ENCODE measurements at places on chromosomes 4 and X. TPM values are rescaled to one million over a fixed set of nuclear protein-coding genes. Genes with fewer than 3 reads are reported as not detected.

Gene CXorf49
- total RNA-seq, result not detected

Gene TMSB15A
- total RNA-seq, result 0.82 TPM

Gene ARX
- not detected for total RNA-seq

Gene PGAM4
- not detected for total RNA-seq

Gene GAB3
- total RNA-seq, result 13.9 TPM

Gene MAGEB1
- not detected for total RNA-seq

Gene EDNRA
- total RNA-seq, result 0.16 TPM

Gene MAGEA2
- total RNA-seq, result not detected

Gene TMPRSS11D
- total RNA-seq, result 0.16 TPM

Gene BEX2
- total RNA-seq, result 1.3 TPM

Gene CWH43
- not detected for total RNA-seq

Gene EDA
- 0.94 TPM for total RNA-seq

Gene P2RY4
- total RNA-seq, result 0.06 TPM

Gene DCAF4L1
- total RNA-seq, result 0.19 TPM

Gene SLC10A4
- total RNA-seq, result 0.06 TPM

Gene CLGN
- total RNA-seq, result 0.81 TPM

Gene KCNIP4
- total RNA-seq, result not detected

Gene SLC10A3
- 22.1 TPM for total RNA-seq

Gene OTUD6A
- total RNA-seq, result not detected

Gene NEUROG2
- total RNA-seq, result not detected

Gene CLNK
- total RNA-seq, result not detected

Gene REELD1
- not detected for total RNA-seq

Gene CXorf51A
- total RNA-seq, result not detected

Gene NBDY
- 3.2 TPM for total RNA-seq

Gene TCEAL5
- total RNA-seq, result not detected

Gene PCSK1N
- not detected for total RNA-seq

Gene SPATA4
- not detected for total RNA-seq

Gene CDKL5
- 1.1 TPM for total RNA-seq

Gene GABRB1
- not detected for total RNA-seq

Gene CTAG1B
- not detected for total RNA-seq

Gene GPC3
- not detected for total RNA-seq

Gene DAPP1
- total RNA-seq, result not detected

Gene EPGN
- not detected for total RNA-seq

Gene ZFP42
- 0.16 TPM for total RNA-seq

Gene MAP7D2
- 0.19 TPM for total RNA-seq

Gene SCD5
- 23.5 TPM for total RNA-seq

Gene MXRA5
- total RNA-seq, result under 0.01 TPM

Gene KIT
- 7.4 TPM for total RNA-seq

Gene DSPP
- total RNA-seq, result not detected
